Cortex of kidney (tissue), 1 donor: ENCODE measurements at places on chromosomes 11 and 22.

- DNase-seq: no peak
These were observed 35.1 kb upstream of the GGTLC2 start for GRCh38 chr22:22609291-22609690.

DNA sequence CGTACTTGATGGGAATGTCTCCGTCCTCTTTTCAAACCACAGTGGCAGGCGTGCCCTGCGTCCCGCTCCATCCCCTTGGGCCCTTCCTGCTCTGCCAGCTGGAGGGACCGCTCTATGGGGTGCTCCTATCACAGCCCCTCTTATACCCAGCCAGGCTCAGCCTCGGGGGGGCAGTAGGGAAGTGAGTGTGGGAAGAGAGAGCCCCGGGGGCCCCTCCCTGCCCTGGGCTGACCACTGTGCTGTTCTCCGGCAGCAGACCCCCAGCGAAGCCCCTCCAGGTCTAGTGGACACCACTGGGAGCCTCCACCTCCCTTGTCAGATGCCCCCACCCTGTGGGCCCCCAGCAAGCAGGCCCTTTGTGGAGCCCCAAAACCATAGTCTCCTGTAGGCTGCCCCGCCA, 572.5 kb downstream of the BRD1 start:
- no peak for DNase-seq

DNA sequence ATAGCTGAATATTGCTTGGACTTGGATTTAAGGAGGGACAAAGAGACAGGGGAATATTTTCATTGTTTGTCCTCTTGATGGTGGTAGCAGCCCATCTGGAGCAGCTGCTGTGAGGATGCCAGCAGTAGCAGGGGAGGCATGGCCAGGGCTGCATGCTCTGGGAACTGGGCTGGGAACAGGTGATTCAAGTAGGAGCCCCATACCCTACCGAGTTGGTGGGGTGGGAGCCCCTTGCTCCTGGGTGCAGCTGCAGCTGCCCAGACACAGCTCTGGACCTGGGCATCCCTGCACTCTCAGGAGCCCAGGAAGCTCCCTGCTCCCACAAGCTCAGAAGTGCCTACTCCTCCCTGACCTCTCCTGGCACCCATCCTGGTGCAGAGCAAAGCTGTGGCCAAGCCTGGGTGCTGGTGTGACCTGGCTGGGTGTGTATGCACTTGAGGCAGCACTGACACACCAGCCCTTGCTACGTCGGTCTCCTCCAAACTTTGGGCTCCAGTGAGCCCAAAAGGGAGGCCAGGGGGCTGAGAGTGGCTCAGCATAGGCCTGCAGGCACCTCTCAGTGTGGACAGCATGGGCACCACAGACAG, 341.8 kb upstream of the CCDC179 start:
- DNase-seq: no peak

DNA sequence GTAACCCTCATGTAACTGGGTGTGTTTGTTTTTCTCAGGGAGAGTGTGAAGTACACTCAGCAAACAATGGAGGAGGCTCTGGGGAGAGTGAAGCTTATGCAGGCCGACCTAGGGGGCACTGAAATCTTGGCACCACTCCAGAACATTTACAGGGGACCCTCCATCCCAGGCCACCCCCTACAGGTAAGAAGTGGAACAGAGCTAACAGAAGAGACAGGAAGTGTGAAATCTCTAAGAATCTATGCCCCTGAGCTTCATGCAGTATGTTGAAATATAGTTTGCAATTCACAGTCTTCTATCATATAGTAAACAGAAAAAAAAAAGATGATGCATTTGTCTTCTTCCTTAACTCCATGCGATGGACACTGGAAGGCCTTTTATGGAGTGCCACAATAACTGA, 8.4 kb downstream of the VWA5A start:
- no peak for DNase-seq

- DNase-seq: no peak
These were observed 499.0 kb upstream of the CCDC179 start for GRCh38 chr11:23359297-23359696.

- DNase-seq: no peak
These were observed 2.4 kb downstream of the TIMP3 start for GRCh38 chr22:32803738-32804435.

GRCh38 chr11:9629064-9629463, 34.8 kb upstream of the SWAP70 start:
- DNase-seq: no peak

DNA sequence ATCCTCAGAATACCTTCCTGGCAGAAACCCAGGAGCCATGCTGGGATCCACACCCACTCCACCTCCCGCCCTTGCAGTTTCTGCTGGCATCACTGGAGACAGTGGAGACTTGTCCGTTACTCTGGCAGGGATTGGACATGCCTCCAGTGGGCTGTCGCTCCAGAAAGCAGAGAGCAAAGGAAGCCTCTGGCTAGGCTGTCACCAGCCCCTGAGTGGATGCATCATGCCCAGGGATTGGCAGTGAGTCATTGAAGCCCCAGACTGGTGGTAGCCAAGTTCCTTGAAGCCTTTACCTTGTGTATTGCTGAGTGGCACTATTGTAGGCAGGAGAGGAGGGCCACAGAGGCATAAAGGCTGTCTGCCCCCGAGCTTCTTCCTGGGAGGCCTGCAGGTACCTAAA, 34.8 kb upstream of the E2F8 start:
- no peak for DNase-seq

DNA sequence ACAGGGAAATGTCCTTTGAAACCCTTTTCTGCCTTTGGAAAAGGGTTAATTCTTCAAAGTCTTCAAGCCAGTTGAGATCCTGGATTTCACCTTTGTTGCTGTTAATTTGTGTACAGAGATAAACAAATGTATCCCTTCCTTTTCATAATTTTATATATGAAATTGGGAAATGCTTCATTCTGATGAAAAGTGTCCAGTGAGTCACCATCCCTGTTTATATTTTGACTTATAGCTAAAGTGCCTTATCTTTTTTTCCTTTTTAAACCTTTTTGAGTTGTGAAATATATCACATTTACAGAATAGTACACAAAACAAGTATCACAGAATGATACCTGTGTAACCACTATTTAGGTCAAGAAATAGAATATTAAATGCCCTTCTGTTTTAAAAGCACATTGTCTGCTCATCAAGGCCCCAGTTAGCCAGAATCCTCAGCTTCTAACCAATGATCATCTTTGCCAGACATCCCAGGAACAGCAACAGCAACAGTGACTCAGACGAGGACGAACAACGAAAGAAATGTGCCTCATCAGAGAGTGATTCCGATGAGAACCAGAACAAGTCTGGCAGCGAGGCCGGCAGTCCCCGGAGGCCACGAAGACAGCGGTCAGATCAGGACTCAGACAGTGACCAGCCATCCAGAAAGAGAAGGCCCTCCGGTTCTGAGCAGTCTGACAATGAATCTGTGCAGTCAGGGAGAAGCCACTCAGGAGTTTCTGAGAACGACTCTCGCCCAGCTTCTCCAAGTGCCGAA, 27.3 kb downstream of the CTR9 start:
- DNase-seq: no peak

- DNase-seq: no peak
These were observed 39.0 kb downstream of the ADAMTS8 start for GRCh38 chr11:130389335-130389935.
